ENCODE measurements at places on chromosomes 1 and 21. TPM values are rescaled to one million over a fixed set of nuclear protein-coding genes. Genes with fewer than 3 reads are reported as not detected.

AIRE gene
- total RNA-seq, result 0.12 TPM

DNA sequence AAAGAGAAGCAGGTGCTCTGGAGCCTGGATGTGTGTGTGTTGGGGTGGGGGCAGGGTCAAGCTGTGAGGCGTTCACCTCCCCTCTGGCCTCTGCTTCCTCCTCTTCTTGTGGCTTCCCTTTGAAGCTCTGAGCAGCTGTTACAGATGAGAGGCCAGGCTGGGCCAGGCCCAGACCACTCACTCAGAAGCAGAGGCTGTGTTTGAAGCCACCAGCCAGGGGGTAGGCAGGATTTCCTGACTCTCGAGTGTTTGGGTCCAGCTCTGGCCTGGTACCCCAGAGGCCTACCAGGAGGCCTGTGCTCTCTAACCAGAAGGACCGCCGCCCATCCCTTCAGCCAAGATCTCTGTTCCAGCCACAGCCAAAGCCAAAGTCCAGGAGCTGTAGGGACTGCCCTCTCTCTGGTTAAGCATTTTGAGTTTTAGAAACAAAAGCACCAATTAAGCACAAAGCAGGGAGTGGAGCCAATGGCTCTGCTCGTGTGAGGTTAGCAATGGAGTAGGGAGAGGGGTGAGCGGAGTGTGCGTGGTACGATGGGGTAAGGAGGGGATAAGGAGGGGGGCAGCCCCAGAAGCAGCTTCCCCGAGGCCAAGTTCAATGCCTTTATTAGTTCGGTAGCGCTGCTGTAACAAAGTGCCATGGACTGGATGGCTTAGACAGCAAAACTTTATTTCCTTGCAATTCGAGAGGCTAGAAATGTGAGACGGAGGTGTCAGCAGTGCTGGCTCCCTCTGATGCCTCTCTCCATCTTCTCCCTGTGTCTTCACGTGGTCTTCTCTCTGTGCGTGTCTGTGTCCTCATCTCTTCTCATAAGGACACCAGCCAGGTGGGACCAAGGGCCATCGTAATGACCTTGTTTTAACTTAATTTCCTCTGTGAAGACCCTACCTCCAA lies 20.5 kb downstream of the RCSD1 start:
- DNase-seq, result peak; percentile 78

- no peak for DNase-seq
These were observed at the start of gene ANXA9 for GRCh38 chr1:150981805-150982712. TSS of gene ANXA9 (plus strand) at chr1:150982292. CDS start at chr1:150983106, 814 bp downstream.

- DNase-seq, result peak; percentile 52
These were observed 13.6 kb downstream of the THAP3 start for GRCh38 chr1:6638226-6638625.

DNA sequence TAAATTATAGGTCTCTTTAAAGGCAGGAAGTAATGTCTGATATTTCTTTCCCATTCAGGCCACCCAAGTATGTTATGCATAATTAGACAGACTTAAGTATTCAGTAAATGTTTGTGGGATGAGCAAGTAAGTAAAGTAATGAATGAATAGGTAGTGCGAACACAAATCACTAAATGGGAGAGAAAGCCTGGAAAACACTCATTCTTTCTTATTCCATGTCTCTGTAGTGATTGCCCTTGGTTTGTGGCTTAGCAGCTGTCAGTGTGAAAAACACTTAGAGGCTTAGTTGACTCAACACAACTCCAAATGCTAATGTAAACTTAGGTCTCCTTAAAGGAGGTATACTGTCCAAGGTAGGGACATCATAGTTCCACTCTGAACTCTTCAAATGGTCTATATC lies 182.5 kb downstream of the ZC3H11B start:
- DNase-seq, result no peak
